NCI-H2081 (cell line): ENCODE measurements at places on chromosomes 1 and 21.

- no peak for DNase-seq
These were observed 99.6 kb downstream of the ODF2L start for GRCh38 chr1:86296305-86297205.

GRCh38 chr1:103084181-103084580 is 24.1 kb downstream of the COL11A1 start:
- no peak for DNase-seq

GRCh38 chr1:203267347-203267846 is 37.9 kb upstream of the BTG2 start:
- DNase-seq = peak; percentile 91

DNA sequence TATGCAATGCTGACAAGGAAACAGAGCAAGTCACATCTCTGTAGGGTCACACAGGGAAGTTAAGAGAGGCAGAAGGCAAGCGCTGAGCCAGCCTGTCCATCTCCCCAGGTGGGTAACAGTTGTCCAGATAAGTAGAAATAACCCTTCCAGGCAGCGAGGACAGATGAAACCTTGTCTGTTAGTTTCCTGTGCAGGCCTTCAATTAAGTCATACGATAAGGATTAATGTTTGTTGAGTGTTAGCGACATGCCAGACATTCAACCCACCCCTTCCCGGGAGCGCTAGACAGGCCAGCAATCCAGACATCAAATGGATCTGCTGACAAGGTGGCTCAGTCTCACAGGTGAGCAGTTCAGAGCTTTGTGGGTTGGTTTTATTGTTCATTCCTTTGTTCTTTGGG is 221.5 kb upstream of the FMN2 start:
- DNase-seq = peak; percentile 27

DNA sequence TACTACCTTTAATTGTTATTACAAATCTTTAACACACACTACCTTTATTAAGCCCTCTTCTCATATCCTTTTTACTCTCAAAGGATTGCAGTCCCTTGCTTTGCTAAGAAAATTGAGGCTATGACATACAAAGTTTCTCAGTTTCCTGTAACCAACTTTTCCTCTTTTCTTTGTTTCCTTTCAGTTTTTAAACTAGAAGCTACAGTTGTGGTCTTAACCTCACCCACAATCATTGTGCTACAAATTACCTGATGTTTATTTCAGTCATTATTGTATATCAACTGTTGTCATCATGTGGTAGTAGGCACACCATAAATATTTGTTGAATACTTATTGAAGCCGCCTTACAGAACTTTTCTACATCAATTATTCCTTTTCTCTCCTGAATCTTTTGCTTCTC is 51.8 kb downstream of the SLAMF6 start:
- DNase-seq = no peak

- no peak for DNase-seq
These were observed 31.0 kb upstream of the PHGDH start for GRCh38 chr1:119680723-119681122.

- no peak for DNase-seq
These were observed 85.7 kb downstream of the NENF start for GRCh38 chr1:212518188-212519054.

- DNase-seq = no peak
These were observed 36.7 kb downstream of the ADAM30 start for GRCh38 chr1:119859647-119860046.

DNA sequence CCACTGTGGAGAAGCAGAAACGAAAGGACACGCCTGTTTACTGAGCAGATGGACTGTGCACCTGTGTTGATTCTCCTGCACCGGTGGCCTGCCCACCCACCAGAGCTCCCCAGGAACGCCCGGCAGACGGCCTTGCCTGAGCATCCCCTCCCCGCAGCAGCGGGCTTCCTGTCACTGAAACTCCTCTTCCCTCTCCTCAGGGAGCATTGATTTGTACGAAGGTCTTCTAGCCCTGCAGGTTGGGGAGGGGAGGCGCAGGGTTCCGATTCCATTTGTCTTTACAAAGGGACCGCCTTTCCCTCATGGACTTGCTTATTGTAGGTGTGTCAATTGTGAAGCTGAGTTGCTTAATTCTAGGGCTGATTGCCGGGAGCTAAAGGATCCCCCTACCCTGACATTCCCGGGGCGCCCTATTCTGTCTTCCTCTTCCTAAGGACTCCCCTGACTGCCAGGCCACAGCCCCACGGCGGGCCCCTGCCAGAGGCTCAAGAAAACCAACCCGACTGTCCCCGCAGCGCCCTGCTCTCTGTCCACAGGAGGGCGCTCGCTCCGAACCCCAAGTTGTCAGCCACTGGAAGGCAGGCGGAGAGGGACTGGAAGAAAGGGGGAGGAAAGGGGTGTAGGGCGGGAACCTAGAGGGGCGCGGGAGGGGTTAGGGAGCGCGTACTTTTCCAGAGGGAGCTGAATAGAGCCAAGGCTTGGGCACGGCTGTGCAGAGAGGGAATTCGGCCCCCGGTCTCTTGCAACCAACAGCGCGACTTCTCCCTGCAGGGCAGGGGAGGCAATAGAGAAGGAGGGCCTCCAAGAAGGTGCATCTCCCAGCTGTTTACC is 2.8 kb downstream of the S100A6 start:
- peak; percentile 90 for DNase-seq

GRCh38 chr1:233639611-233640010 is 25.7 kb downstream of the KCNK1 start:
- no peak for DNase-seq

GRCh38 chr1:229841230-229841629 is 215.2 kb downstream of the URB2 start:
- DNase-seq = no peak

GRCh38 chr21:38448671-38449385 is 49.4 kb downstream of the ERG start:
- no peak for DNase-seq

DNA sequence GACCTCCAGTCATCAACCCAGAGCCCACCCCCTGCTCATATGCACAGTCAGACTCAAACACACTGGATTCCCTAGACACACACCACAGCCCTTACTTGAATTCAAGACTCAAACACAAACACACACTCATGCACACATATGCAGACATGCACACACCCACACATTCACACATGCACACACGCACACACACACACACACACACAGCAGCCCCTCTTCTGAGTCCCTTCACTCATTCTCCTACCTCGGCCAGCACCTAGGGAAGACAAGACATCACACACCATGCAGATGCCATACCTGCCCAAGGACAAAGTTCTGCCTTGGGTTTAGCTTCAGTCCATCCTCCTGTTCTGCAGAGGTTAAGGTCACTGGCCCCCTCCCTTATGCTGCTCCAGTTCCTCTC is 1.6 kb upstream of the HCRTR1 start:
- DNase-seq = no peak

DNA sequence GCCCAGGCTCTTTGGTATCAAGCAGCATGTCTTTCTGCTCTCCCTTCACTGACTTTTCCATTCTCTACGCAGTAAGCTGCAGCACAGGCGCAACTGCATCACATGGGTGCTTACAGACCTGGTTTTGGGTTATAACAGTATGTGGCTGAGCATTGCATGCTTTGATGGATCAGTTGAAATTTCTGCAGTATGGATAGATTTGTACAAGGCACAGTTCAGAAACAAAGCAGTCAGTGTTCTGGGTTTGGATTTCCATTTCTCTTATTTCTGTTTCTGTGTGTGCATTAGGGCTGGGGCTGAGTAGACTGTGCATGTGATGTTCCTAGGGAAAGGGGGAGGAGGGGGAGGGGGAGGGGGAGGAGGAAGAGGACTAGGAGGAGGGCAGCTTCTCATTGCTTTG is 4.5 kb downstream of the FAM163A start:
- no peak for DNase-seq

DNA sequence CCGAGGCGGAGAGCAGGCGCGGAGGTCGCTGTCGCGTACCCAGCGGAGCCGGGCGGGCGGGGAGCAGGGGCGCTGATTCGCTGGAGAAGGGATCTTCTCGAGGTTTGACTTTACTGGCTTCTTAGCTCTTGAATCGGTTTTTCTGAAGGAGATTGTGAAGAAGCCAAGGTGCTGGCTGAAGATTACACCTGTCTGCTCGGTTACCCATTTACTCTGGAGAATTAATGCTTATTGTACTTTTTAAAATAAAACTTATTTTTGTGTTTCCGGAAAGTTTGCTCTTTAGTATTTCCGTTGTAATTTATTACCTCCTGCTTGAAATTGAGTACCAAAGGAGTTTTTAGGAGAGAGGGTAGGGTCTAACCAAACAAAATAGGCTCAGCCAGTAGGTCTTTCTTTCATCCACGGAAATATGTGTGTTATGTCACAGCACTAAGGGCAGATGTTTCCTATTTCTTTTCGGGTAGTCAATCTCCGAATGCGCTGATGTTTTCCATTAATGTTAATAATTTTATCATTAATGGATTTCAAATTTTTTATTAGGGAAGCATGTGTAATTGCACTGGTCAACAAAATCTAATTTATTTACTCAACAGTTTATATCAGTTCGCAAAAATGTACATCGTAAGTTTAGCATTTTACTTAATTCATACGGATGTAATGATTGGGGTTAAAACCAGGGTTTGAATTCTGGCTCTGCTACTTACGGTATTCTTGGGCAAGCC is 510 bp upstream of the GNG5 start:
- no peak for DNase-seq

DNA sequence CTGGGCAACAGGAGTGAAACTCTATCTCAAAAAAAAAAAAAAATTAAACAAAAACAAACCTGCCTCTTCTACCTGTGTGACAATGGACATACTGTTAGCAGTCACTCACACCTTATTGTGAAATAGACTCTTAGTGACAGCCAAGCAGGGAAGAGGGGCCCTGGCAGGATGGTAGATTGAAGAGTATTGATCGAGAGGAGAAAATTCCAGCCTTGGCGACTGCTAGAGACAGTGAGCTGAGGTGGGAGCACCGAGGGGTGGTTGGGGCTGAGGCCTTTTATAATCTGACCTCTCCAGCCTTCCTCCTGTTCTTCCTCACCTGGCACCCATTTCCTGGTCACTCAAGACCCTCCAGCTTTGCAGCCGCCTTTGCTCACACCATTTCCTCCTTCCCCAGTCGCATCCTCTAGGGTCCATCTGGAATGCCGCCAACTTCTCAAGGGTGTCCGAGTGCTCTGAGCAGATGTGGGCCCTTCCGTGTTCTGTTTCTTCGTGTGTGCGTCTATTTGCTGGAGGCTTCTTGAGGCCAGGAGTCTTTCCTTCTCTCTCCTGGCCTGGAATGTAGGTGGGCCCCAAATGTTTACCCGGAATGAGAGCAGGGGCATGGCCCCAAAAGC is 196.9 kb upstream of the TMEM51 start:
- no peak for DNase-seq

GRCh38 chr1:243246916-243247315 is 8.2 kb downstream of the CEP170 start:
- no peak for DNase-seq

- no peak for DNase-seq
These were observed 73.3 kb upstream of the PGD start for GRCh38 chr1:10325521-10325920.

- DNase-seq = no peak
These were observed 1389.5 kb downstream of the PLA2G4A start for GRCh38 chr1:188218289-188218688.

- DNase-seq = peak; percentile 99
These were observed 78.3 kb downstream of the NUF2 start for GRCh38 chr1:163399976-163400601.

GRCh38 chr1:41670217-41670957 is 185.9 kb upstream of the EDN2 start:
- DNase-seq = no peak

- DNase-seq = no peak
These were observed 220.7 kb upstream of the POU3F1 start for GRCh38 chr1:38267037-38268036.

GRCh38 chr1:180415985-180416633 is 86.3 kb downstream of the ACBD6 start:
- peak; percentile 67 for DNase-seq

- DNase-seq = no peak
These were observed 1.9 kb downstream of the RNF11 start for GRCh38 chr1:51238034-51238403.

- no peak for DNase-seq
These were observed 181.2 kb upstream of the SNX7 start for GRCh38 chr1:98480271-98480670.

DNA sequence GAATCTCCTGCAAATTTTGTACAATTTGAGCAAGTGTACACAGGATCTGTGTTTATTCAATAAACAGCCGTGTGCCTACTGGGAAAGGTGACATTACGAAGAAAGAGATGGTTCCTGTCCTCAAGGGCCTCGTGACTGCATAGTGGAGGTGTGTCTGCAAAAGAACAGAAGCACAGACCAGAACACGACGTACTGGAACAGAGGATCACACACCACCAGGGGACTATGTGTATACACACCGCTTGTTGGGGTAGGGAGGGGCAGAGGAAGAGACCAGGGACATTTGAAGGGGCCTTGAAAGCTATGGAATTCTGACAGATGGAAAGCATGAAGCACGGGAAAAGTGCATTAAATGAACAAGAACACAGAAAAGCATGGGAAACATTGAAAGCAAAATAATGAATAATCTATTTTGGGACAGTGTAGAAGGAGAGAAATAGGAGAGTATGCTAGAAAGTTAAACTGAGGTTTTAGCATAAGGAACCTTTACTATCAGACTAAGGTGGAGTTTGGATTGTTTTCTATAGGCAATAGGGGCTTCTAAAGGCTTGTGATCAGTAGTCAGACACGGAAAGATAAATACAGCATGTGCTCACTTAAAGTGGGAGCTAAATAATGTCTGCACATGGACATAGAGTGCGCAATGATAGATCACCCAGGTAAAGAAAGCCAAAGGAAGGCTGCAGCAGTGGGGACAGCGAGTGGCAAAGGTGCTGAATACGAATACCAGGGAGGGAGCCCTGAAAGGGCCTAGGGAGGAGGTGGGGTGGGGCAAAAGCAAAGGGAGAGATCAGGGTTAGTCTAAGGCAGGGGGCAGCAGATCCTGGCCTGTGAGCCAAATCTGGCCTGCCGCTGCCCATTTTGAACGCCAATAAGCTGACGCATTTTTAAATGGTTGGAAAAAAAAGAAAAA is 11.0 kb downstream of the JAK1 start:
- no peak for DNase-seq

GRCh38 chr1:155909894-155910293 is 1.3 kb downstream of the RIT1 start:
- DNase-seq = no peak

- DNase-seq = no peak
These were observed 266.6 kb upstream of the C1orf174 start for GRCh38 chr1:4166713-4167112.

DNA sequence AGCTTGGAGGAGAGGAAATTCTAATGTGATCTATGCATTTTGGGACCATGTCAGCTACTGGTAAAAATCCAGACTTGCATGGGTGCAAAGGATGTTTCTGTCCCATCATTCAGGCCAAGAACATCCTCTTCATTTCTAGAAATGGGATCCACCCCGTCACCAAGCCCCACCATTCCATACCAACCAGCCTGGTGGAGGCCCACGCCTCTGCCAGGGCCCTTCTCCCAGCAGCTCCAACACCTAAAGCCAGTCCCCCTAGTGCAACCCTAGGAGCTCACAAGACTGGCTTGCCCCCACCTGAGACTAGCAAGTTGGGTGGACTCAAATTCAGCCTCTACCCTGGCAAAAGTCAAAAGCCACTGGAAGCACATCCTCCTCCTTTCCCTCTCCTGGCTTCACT is 1.9 kb downstream of the ARHGEF11 start:
- DNase-seq = no peak
